ENCODE measurements at places on chromosomes 16 and 17.
A peak's percentile ranks its signal among the peaks of the same experiment; 100 is the strongest.

DNA sequence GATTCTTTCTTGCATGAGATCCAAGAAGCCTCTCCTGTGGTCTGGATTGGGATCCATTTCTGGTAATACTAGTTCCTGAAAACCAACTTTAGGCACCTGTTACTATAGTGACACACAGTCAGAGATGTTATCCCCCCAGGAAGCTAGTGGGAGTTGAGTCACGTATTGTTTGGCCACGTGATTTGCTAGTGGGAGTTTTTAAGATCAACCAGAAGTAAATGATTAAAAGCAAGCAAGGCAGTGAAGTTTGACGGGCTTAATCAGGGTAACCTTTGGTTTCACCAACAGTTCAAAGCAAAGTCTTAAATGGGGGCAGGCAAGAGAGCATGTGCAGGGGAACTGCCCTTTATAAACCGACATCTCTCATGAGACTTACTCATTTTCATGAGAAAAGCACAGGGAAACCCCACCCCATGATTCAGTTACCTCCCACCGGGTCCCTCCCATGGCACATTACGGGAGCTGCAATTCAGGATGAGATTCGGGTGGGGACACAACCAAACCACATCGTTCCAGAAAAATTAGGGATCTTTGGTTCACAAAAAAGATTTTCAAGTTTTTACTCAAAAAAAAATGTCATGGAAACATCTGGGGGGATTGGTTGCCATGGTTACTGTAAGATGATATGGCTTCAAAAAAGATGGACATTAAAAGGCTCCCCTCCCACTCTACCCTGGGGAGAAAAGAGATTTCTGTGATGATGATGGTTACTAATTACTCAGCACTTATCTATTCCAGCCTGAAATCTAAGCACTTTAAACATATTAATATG, 483.1 kb upstream of the ERCC4 start:
- DNase-seq, result no peak

- DNase-seq, result peak; percentile 9
Observed at GRCh38 chr16:21953541-21953902, 361 bp downstream of the UQCRC2 start.

GRCh38 chr17:46942441-46943217, 19.7 kb downstream of the GOSR2 start:
- DNase-seq, result no peak

DNA sequence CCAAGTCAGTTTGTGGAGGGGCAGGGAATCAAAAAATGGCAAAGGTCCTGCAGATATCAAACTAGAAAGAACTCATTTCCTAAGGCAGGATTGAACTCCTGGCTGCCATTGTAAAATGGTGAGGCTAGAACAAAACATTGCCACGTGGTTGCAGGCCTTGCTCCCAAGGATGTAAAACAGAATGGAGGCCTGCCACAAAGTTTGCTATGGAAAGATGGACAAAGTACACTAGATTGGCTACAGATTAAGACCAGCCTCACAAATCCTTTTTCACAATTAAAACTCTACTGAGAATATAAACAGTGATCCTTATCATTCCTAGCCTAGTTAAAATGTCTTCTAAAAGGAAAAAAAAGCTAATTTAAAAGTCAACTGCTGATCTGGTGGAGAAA, 30.9 kb downstream of the PHKB start:
- no peak for DNase-seq

- DNase-seq, result no peak
Observed at GRCh38 chr17:45293413-45294211, 23.2 kb downstream of the MAP3K14 start.

GRCh38 chr17:29383686-29384085, 6.5 kb upstream of the TAOK1 start:
- no peak for DNase-seq

DNA sequence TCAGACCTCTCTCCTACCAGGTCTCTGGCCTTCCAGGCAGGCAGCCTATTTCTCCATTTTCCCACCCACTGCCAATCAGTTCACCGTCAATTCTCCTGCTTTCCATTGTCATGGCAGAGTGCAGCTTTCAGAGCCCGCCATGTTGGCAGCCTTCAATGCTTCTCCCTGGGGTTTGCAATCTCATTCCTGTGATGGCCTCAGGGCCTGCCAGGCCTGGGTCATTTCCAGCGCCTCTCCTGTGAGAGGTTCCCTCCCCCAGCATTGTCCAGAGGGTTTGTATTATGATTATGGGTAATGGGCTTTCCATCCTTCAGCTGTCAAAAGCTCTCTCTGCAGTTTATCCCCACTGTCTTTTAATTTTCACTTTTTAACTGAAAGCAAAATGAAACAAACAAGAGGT, 716.6 kb upstream of the CDH8 start:
- no peak for DNase-seq

- no peak for DNase-seq
Observed at GRCh38 chr17:69535016-69535570, 120.6 kb downstream of the MAP2K6 start.

DNA sequence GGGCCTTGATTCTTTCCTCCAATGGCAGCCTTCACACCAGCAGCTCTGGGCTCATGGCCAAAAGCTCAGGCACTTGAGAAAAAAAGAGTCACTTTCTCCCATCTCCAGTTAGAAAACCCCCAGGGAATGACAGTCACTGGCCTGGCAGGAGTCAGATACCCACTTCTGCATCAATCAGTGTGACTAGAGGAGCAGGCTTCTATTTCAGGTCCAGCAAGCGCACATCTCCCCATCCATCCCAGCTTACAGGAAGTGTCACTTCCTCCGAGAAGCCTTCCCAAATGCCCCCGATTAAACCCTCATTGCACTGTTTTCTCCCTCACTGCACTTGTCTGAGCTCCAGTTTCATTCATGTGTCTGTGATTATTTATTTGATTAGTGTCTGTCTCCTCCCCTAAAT, 30.4 kb upstream of the CCL1 start:
- no peak for DNase-seq

- DNase-seq, result no peak
Observed at GRCh38 chr17:36934144-36934691, 3.1 kb upstream of the LHX1 start.

DNA sequence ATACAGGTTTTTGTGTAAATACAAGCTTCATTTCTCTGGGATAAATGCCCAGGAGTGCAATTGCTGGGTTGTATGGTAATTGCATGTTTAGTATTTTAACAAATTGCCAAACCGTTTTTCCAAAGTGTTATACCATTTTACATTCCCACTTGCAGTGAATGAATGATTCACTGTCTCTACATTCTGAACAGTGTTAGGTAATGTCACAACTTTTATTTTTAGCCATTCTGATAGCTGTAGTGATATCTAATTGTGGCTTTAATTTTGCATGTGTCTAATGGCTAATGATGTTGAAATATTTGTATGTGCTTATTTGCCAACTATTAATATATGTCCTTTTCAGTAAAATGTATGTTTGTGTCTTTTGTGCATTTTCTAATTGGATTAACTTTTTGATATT, 156.9 kb upstream of the CES5A start:
- DNase-seq, result no peak

DNA sequence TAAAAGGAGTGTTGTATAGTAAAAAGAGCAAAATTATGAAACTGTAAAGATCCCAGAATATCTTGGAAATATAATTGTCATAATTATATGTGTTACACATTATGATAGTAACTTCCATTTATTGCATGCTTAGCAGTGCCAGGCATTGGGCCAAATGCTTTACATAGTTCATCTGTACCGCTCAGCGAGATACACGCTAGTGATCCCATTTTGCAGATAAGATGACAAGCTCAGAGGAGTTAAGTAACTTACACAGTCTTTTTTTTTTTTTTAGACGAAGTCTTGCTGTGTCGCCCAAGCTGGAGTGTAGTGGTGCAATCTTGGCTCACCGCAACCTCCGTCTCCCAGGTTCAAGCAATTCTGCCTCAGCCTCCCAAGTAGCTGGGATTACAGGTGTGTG, 6.8 kb upstream of the EZH1 start:
- no peak for DNase-seq

All from HuH-7.5 (cell line).